ENCODE measurements at places on chromosomes 7 and 10.

GRCh38 chr10:21494191-21495001 lies 31.1 kb downstream of the SKIDA1 start:
- no peak for DNase-seq

- DNase-seq = no peak
Observed at GRCh38 chr7:139623518-139623917, 100.0 kb downstream of the CLEC2L start.

DNA sequence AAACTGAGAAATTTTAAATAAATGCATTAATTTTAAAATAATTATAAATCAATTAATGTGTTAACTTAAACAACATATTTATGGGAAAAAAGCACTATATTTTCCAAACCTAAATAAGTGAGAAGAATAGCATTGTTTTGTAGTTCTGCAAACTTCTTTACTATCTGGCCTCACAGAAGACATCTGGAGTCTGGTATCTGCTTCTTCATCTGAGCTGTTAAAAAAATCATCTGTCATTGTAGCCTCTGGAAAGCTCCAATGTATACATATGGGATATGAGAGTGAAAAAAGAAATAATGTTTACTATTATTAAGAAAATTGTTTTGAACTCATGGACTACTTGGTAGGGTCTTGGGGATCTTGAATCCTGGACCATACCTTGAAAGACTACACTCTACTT lies 32.2 kb downstream of the CTTNBP2 start:
- DNase-seq = no peak

- DNase-seq = no peak
Observed at GRCh38 chr7:70131817-70132216, 533.5 kb downstream of the AUTS2 start.
